Astrocyte (in vitro differentiated cells and primary cell): ENCODE measurements at places on chromosomes 2 and 18. TPM values are rescaled to one million over a fixed set of nuclear protein-coding genes. Genes with fewer than 3 reads are reported as not detected.

The SERPINB12 gene
- total RNA-seq = not detected in 2 replicates

The EIF2B4 gene
- total RNA-seq = 43.3 and 47.3 TPM in 2 replicates

The DPY30 gene
- total RNA-seq = 63.7 and 71.1 TPM in 2 replicates

The ASNSD1 gene
- 31.7 and 32.8 TPM in 2 replicates for total RNA-seq

The PMS1 gene
- total RNA-seq = 17.9 and 27.5 TPM in 2 replicates

DNA sequence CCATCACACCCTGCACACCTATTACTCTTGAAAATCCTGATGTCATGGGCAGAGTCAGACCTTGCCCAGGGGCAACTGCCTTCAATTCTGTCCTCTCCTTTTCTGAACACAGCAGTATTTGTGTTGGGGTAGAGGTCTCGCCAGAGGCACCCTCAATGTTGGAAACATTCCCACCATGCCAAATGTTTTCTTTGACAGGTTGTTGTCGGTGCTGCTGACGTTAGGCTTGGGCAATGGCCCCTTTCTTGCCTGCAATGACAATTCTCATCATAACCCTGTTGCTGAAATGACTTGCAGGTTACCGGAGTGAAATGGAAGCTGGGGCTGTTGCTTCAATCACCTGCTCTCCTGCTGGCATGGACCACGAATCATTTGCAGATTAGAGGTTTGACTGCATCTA, 17.9 kb downstream of the GKN1 start:
- no peak for DNase-seq

GRCh38 chr2:68889500-68889899, 18.3 kb upstream of the BMP10 start:
- peak; percentile 55 for DNase-seq

- DNase-seq = no peak
Measured at GRCh38 chr2:57314682-57315081, 731.9 kb upstream of the VRK2 start.

DNA sequence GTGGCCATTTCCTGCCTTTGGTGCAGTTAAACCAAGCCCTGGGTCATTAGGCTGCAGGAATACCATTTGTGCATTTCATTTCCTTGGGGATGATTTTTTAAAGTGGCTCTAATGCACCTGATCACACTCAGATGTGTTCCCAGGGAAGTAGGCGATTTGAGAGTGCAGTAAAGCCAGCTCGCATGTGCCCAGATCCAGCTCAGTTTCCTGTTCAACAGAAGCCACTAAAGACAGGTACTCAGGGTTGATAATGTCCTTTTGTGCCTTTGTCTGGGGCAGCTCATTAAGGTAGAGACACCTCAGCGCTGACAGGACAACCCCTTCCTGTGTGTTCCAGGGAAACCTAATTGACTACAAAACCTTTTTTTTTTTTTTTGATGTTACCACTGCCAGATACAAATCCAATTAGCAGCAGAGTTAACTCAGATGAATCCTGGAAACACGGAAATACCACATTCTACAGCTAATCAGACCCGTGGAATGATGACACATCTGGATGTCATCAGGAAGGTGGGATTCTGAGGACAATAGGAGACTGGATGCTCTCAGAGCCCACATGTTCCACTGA, 15.2 kb upstream of the CHRNA1 start:
- peak; percentile 85 for DNase-seq

The KANSL1L gene
- total RNA-seq = 7.5 and 8.7 TPM in 2 replicates

- no peak for DNase-seq
Measured at GRCh38 chr18:44048846-44049245, 631.8 kb upstream of the SETBP1 start.

GRCh38 chr2:202750763-202751427, 116.1 kb downstream of the FAM117B start:
- DNase-seq = no peak

- no peak for DNase-seq
Measured at GRCh38 chr18:52220062-52220591, 119.9 kb upstream of the DCC start.

GRCh38 chr2:216555274-216555673, 56.6 kb downstream of the RPL37A start:
- DNase-seq = peak; percentile 33

DNA sequence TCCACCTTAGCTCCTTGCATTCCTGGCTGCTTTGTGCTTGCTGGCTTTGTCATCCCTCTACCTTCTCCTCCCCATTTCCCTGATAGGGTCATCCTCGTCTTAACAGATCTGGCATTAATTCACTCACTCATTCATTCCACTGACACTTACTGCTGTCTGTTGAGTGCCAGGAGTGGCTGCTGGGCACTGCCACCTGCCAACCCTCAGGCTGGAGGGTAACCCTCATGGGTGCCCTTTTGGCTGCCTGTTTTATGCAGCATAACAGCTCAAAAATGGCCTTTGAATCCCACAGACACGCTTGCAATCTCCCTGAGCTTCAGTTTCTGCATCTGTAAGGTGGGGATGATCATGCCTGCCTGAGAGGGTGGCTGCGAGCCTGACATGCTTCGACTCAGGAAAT, 25.2 kb downstream of the FHOD3 start:
- no peak for DNase-seq

- no peak for DNase-seq
Measured at GRCh38 chr2:212133337-212133736, 405.3 kb downstream of the ERBB4 start.

DNA sequence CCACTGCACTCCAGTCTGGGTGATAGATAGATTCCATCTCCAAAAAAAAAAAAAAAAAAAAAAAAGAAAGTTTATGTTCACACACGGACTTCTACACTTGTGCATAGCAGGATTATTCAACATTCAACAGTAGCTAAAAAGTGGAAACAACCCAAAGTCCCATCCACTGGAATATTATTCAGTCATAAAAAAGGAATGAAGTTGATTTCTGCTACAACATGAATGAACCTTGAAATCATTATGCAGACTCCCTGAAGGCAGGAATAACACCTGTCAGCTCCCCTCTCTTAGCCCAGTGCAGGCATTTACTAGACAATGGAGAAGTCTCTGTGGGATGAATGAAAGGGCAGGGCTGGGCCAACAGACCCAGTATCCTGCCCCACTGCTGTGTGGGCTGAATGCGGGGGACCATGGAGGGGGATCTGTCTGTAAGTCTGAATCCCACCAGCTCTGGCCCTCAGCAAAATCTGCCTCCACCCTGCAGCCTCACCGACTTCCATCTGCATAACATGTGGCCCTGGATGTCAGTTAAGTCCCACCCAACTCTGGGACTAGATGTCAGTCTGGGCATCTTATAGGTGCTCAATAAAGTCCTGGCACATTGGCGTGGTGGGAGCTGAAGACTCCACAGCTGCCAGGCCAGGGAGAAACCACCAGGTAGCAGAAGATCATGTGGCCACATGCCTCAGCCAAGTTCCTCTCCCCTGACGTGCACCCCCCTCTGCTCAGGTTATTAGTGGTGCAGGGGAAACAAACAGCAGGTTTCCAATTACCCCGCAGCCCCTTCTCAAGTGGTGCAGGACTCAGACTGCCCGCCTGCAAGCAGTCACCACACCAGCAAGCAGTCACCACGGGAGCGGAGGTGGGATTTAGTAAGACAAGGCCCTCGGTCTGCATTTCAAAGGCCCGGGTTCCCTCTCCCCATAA, 8.9 kb downstream of the ZFP36L2 start:
- no peak for DNase-seq

DNA sequence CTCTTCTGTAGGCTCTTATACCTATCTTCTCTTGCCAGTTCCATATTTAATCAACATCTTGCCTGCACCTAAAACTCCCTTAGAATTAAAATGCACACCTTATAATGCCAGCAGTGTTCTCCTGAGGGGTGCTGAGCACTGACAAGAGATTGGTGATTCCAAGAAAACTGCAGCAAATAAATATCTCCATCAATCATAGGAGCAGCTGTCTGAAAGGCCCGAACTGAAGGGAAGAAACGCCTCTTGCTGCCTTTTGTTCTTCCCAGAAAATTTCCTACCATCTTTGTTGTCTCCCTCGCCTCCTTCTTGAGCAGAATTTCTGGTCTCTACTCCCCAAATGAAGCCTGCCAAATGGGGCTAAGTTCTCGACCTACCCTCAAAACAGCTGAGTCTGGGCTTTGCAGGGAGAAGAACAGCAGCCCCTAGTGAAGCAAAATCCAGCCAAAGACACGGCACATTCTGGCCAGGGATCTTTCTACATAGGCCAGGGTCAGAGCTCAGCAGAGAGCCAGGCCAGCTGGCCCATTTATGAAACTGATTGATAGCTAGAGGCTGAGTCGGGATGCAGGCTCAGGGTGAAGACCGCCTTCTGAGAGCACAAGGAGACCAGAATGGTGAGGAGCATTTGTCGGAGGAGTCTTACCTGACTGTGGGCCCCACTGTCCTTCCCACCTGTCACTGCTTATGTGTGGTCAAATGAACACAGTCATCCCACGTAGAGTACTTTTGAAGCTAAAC, 20.4 kb upstream of the TMEM247 start:
- no peak for DNase-seq

The CWC22 gene
- 12.3 and 13.5 TPM in 2 replicates for total RNA-seq

The GPR17 gene
- 0.18 TPM in 1 of 2 replicates, not detected in the other for total RNA-seq

DNA sequence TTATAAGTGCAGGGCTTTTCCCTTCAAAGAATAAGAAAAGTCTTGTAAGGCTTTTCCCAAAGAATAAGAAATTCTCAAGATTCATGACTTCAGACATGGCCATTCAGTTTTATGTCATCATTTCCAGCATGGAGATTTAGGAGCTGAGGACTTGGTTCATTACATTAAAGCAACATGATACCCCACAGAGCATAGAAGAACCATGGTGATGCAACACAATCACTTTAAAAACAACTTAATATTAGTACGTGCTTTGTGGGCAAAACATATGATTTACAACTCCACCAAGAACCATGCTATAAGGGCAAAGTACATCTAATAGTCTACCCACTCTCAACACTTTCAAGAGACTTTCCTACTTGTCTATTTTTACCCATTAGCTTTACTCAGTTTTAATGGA, 214.4 kb downstream of the SRBD1 start:
- DNase-seq = no peak

DNA sequence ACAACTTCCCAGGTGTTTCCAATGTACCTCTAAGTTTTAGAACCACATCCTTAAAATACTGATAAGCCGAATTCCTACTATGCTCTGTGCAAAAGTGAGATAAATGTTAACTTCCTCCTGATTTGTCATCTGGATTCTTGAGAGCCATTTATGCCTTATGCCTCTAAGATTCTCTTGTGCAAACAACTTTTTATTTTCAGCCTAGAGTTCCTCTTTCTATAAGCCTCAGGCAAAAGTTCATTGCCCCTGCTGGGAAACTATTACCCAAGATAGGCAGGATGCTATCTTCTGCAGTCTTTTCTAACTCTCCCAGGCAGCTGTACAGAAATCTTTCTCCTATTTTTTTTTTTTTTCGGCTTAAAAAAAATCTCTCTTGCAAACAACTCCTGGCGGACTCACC, 216.1 kb downstream of the KCNJ3 start:
- DNase-seq = no peak

- no peak for DNase-seq
Measured at GRCh38 chr2:239884051-239884405, 141.1 kb downstream of the NDUFA10 start.

DNA sequence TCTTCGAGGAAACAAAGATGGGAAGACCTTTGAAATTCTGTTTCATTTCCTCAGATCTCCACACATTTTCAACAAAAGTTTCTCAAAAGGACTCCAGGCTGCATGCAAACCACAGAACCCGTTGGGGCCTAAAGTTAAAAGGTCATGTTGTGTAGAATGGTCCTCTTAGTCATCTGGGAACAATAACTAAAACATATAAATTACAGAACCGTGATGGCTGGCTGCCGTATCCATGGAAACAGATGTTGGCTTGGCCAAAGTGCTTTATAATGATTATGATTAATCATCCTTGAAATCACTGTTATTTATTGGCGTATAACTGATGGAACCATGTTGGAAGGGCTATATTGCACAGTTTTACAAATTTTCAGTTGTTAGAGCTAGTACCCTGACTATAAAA, 182.8 kb upstream of the CRIM1 start:
- DNase-seq = peak; percentile 6

- DNase-seq = no peak
Measured at GRCh38 chr2:132420816-132421805, 4.5 kb downstream of the GPR39 start.

The PLCD4 gene
- total RNA-seq = 0.86 and 0.89 TPM in 2 replicates

DNA sequence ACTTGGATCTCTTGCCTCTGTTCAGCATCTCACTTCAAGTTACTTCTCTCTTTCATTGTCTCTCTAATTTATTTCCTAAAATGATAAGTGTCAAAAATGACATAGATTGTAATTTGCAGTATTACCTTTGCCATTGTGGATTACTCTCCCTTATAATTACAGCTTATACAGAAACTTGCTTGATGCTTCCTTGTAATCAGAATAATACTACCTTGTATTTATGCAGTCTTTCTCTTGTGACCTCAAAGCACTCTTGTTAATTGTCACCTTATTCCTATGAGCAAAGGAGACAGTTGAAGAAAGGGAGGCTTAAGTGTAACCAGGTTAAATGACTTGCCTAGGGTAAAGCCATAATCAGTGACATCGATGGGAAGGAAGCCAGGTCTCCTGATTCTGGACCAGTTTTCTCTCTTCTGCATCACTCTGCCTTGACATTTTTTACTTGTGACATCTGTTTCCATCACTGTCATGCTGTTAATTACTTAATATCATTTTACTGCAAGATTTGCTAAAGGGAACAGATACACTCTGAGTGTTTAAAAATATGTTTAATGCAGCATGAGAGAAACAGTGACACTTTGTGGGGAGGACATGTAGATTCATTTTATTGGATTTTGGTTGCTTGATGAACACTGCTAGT, 388.6 kb downstream of the PARD3B start:
- DNase-seq = no peak

The COLEC12 gene
- total RNA-seq = 11.6 and 13.2 TPM in 2 replicates

The POTEC gene
- total RNA-seq = not detected in 2 replicates

The FSHR gene
- total RNA-seq = 0.30 and 0.38 TPM in 2 replicates

DNA sequence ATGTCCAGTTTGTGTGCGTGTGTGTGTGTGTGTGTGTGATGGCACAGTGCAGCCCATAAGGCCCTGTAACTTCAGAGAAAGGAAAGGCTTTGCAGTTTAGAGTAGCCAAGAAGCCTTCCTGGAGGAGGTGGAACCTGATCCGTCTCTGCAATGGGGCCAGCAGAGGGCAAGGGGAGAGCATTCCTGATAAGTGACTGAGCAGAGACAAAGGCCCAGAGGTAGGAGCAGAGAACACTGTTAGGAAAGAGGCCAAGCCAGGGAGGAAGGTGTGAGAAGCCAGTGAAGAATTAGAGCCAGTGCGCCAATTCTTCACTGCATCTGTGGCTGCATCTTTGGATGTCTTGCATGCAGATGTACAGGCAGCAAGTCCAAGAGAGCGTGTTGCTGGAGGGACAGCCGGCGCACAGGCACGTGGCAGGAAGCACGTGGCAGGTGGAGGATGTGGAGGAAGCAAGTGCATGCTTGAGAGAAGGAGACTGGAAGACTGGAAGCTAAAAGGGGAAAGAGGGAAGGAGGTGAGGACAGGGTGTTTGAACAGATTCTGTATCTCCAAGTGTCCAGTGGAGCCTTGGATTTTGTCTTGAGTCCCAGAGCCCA, 196.3 kb downstream of the CTIF start:
- peak; percentile 54 for DNase-seq

- DNase-seq = peak; percentile 5
Measured at GRCh38 chr2:213475433-213475832, 191.2 kb downstream of the SPAG16 start.

GRCh38 chr2:128178650-128179460, 87.9 kb downstream of the UGGT1 start:
- DNase-seq = peak; percentile 55
